HuH-7 (cell line): ENCODE measurements at places on chromosomes 16 and 17.

DNA sequence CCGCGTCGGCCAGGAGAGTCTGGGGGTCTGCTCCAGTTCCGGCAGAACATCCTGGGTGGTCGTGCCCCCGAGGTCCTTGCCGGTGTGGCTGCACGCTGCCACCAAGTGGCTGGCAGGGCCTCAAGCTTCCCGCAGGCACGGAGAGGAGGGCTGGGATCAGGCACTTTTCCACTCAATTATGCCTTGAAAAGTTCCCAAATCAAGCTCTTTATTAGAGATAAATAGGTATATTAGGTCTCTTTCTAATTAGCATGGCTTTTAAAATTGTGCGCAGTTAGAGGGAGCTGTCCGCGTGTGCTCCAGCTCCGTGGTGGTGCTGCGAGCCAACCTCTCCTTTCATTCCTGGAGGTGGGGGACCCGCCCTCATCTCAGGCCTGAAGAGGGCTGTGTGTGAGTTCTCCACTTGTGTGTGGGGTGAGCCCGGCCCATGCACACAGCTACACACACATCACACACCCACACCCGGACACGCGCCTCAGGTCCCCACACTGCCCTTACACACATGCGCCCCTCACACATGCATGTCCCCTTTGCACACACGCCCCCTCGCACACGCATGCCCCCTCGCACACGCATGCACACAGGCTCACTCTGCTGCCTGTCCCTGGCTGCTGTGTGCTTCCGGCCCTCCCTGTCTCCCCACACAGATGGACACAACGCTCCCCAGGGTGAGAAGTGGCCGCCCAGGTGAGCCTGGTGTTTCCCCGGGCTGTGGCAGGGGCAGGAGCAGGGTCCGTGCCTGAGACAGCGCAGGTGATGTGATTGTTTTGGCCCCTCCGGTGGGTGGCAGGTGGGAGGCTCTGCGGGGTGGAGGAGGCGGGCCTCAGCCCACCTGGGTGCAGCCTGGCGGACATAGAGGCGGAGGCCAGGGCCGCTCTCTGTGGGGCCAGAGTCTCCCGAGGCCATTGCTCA, 28.8 kb downstream of the CACNA1H start:
- no peak for DNase-seq

DNA sequence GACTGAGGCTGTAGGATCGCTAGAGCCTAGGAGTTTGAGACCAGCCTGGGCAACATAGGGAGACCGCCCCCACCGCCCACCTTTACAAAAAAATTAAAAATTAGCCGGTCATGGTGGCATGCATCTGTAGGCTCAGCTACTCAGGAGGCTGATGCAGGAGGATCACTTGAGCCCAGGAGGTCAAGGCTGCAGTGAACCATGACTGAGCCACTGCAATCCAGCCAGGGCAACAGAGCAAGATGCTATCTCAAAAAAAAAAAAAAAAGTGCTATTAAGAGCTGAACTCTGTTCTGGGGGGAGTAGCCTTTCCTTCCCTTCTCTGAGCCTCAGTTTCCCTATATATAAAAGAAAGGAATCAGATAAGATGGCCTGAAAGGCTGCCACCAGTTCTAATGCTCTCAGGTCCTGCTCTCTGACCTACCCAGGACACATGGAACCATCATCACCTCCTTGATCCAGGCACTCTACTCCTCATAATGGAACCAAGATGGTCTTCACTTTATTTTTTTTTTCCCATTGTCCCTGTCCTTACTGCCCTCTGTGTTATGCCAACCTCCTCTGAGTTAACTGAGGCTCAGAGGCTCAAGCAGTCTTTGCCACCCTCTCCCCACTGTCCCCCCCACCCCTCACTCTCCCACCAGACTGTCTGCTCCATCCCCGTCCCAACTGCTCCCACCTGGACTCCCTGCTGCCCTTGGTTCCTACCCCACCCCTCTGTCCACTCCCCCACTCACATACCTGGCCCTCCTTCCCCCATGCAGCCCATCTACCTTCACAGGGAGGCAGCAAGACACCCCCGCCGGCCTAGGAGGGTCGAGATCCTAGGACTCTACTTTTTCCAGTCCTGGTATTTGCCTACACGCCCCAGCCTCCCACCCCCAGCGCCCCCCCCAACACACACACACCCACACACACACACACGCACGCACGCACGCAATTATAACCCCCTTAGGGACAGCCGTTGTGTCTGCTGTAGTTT, 23.8 kb upstream of the EIF1 start:
- no peak for DNase-seq

GRCh38 chr17:7259555-7259889, 2.8 kb downstream of the CLDN7 start:
- no peak for DNase-seq

GRCh38 chr17:68134046-68134637, 98.6 kb downstream of the KPNA2 start:
- DNase-seq: no peak

GRCh38 chr16:8867216-8867931, 1.4 kb downstream of the CARHSP1 start:
- no peak for DNase-seq

- DNase-seq: no peak
Measured at GRCh38 chr17:48619826-48620449, 4.8 kb upstream of the HOXB8 start.

GRCh38 chr17:81315885-81316391, 20.8 kb upstream of the SLC38A10 start:
- DNase-seq: no peak

GRCh38 chr16:58272855-58273254, 22.0 kb downstream of the PRSS54 start:
- no peak for DNase-seq

DNA sequence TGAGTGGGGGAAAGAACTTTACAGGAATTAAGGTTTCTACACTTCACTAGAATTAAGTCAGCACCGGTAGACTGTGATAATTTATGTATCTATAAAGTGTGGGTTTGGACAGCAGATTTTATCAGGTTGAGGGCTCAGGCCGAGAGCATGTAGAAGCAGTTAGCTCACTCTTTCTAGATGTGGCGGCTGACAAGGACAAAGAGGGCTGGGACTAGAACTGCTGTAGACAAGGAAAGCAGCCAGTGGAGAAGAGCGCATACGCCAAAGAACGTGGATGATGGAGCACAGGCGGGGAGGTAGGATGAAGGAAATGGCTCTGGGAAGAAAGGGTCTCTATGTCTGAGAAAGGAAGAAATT, 504 bp upstream of the GOSR1 start:
- peak; percentile 12 for DNase-seq

DNA sequence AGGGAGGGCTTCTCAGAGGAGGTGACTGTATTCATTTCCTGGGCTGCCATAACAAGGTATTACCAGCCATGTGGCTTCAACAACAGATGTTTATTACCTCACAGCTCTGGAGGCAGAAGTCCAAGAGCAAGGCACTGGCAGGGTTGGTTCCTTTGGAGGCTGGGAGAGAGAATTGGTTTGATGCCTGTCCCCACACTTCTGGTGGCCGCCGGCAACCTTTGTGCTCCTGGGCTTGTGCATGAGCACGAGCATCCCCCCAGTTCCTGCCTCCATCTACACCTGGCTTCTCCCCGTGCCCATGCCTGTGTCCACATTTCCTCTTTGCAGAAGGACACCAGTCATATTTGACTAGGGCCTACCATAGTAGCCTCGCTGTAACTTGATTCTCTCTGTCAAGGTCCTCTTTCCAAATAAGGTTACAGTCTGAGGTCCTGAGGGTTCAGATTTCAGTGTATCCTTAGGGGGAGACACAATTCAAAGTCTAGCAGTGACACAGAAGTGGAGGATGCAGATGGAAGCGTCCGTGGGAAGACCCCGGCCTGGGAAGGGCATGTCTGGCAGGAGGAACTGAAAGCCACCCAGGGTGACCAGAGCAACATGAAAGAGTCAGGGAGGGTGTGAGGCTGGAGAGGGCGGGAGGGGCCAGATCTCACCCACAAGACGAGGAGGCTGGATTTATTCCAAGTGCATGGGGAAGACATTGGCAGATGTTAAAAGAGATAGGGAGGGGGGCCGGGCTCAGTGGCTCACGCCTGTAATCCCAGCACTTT, 188.2 kb upstream of the HSBP1 start:
- DNase-seq: no peak

- DNase-seq: no peak
Measured at GRCh38 chr16:83011939-83012338, 385.2 kb downstream of the CDH13 start.

DNA sequence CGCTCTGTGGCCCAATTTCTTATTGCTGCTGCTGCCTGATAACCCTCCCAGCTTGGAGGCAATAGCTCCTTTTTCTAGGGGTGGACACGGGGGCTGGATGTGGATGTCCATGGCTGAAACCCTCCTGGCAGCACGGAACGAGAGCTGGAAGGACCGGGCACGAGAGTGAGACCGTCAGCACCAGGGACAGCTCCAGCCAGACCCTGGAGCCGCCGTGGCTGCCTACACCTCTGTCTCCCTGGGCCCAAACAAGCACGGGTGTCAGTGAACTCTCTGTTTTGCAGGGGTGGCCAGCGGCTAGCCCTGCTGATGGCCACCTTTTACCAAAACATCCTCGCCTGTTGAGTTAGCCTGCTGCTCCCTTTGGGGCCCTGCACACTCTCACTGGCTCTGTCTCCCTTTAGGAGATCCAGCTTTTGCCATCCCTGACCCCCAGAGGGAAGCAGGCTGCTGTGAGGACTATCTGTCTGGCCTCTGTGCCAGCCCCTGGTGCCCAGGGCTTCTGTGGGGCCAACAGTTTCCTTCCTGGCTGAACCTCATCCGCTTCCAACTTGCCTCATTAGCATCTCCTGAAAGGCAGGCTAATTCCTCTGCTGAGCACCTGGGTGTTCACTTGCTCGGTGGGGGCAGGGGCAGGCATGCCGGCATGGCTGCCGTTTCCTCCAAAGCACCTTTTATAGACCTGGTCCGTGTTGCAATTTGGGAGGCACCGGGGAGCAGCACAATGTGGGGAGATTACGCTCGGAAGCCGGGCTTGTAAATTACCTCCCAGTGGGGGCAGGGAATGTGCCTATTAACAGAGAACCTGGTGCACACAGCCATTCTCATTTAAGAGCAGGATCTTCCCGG, 118.1 kb downstream of the ENGASE start:
- DNase-seq: peak; percentile 83

- DNase-seq: no peak
Measured at GRCh38 chr16:21166561-21166961, 8.1 kb downstream of the LDAF1 start.

- no peak for DNase-seq
Measured at GRCh38 chr16:23391381-23392222, 61.4 kb downstream of the COG7 start.

- no peak for DNase-seq
Measured at GRCh38 chr17:5911919-5912318, 158.3 kb upstream of the WSCD1 start.

DNA sequence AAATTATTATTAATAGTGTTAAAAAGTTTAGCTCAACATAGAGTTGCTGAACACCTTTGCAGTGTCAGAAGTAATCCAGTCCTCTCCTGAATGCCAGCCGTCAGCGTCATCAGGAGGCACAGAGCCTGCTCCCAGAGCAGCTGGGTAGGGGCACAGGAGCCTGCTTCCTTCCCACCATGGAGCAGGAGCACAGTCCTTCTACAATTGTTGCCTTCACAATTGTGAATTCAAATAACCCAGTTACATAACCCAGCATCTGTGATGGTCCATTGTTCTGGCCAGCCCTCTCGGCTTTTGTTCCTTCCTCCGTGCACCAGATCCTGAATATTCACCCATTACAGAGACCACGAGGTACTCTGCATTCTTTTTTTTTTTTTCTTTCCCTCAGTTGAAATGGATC, 393.9 kb upstream of the MAF start:
- DNase-seq: no peak

- no peak for DNase-seq
Measured at GRCh38 chr16:306911-307370, 24.0 kb downstream of the PDIA2 start.

DNA sequence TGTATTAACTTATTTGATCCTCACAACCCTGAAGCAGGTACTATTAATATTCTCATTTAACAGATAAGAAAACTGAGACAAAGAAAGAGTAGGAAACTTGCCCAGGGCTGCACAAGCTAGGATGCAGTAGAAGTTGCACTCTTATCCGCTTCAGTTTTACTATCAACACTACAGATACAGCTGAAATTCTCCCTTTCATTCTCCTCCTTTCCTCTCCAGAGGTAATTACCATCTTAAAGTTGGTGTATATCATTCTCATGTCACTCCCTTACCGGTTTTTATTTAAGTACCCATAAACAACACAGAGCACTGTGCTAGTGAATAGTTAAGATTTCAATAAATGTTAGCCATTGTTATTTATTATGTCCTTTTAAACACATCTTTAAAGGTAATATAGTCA, 3.5 kb downstream of the GDE1 start:
- no peak for DNase-seq

- no peak for DNase-seq
Measured at GRCh38 chr17:65978871-65979270, 213.1 kb downstream of the CEP112 start.

GRCh38 chr16:53565296-53565863, 62.4 kb upstream of the AKTIP start:
- DNase-seq: no peak

DNA sequence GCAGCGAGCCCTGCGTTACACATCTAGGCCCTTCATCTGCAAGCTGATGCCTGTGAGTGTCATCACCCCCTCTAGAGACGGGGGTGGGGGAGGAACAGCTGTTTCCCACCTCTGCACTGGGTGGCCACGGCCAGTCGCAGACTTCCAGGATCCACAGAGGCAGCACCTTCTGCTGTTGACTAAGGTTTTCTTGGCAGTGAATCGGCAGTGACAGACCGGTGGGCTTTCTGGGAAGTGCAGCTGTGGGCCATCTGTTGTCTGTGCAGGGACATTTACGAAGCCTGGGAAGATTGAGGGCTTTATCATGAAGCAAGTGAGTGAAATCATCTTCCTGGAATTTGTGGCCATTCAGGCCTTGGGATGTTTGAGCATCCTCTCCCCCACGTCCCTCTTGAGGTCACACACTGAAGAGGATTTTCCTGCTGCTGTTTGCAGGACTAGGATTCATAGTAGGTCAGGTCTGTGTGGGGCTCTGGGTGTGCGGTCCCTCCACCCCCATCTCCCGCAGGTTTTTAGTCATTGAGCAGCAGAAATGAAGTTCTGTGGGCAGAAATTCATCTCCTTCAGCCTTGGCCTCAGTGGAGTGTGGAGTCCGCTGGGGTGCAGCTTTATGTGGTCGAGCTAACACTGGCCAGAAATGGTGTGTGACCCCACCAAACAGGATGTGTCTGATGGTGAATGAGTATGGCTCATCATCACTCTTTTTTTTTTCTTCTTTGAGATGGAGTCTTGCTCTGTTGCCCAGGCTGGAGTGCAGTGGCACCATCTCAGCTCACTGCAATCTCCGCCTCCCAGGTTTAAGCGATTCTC, 12.0 kb downstream of the PGS1 start:
- DNase-seq: no peak
